Activated CD4-positive, CD25-positive, alpha-beta regulatory T cell (primary cell): ENCODE measurements at places on chromosomes 5 and 9.

DNA sequence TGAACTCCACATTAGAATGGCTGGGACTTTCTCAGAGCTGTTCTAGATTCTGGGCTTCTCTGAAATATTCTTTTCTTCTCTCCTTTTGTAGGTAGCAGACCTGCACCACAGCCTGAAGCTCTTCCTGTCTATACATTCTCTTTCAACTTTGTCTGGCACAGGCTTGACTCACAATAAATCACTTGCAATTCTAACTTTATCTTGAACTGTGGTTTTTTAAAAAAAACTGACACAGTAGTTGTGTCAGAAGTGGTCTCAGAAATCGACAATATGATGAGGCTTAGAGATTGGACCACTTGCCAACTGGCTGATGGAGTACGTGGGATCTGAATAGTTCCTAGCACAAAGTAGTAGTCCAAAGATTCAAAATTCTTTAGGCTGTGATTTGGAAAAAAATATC is 24.1 kb upstream of the CDH9 start:
- no peak for DNase-seq

GRCh38 chr5:147055089-147055826 is 176.7 kb upstream of the PPP2R2B start:
- no peak for DNase-seq

- DNase-seq: no peak
Observed at GRCh38 chr5:164435576-164435975, 930.2 kb downstream of the MAT2B start.

DNA sequence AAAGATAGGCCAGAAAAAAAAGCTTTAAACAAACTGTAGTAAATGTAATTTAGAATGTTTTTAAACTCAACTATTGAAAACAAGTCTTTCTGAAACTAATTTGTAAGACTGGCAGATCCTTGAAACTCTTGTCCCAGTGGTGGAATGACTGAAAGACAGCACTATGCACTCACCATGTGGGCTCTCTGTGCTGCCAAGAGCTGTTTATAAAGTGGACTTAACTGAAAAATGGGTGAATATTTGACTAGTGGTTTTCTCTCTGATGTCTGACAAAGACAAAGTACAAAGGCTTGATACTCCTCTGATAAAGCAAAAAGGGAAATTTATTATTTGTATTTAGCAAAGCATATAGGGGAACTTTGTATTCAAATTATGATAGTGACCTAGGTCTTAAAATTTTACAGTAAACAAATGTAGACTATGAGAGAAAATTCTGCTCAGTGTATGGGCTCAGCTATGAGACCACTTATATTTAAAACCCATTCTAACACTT is 635.4 kb downstream of the NR2F1-AS1 start:
- no peak for DNase-seq

GRCh38 chr9:28758341-28758740 is 1185.1 kb upstream of the C9orf72 start:
- DNase-seq: no peak

DNA sequence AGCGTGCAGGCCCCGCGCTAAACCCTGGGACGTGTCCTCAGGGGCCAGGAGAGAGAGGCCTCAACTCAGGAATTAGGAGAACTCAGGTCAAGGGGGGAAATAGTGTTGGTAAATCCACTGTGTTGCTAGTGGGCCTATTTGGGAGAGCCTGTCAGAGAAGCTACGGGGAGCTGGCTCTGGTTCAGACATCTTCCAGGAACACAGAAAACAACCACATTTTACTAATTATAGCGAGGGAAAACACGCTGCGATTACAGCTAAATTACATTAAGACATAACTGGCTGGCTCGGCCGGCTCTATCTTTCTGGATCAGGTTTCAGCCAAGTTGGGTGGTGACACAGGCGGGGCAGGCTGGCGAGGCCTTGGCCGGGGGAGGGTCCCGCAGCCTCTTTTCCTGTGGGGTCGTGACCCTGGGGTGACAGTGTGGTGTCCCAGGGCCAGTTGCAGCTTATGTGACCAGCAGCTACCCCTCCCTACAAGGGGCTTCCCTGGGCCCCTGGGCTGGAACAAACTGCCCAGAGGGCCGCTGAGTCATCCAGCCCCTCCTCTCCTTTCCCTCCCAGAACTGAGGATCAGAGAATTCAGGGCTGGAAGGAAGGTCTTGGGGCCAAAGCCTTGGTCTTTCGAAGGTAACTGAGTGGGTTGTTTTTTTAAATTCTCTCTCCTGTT is 75.1 kb downstream of the FGF18 start:
- no peak for DNase-seq

GRCh38 chr5:74603376-74603775 is 37.2 kb downstream of the ENC1 start:
- no peak for DNase-seq

DNA sequence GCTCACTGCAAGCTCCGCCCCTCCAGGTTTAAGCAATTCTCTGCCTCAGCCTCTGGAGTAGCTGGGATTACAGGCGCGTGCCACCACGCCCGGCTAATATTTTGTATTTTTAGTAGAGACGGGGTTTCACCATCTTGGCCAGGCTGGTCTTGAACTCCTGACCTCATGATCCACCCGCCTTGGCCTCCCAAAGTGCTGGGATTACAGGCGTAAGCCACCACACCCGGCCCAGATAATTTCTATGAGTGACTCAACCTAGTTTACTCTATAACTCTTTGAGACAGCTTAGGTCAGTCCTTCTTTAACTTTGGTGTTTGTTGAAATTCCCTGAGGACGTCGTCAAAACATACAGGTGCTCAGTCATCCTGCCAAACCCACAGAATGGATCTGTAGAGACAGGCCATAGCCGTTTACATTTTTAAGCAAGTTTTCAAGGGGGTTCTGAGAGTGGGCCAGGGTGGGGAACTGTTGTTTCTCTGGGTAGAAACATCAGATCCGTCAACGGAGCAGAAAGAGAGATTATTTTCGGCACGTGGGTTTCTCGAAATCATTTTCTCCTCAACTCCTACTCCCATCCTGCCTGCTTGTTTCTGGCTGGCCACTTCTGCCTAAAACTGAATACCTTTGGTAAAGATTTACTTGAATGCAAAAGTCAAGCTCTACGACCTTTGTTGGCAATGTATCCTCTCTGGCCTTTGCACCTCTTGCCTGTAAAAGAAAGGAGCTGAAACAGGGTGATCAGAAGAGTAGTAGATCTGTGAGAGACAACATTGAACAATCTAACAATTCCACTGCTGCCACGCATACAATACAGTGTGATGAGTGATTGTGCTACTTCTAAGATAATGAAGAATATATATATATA is 6.0 kb upstream of the BOD1 start:
- no peak for DNase-seq

DNA sequence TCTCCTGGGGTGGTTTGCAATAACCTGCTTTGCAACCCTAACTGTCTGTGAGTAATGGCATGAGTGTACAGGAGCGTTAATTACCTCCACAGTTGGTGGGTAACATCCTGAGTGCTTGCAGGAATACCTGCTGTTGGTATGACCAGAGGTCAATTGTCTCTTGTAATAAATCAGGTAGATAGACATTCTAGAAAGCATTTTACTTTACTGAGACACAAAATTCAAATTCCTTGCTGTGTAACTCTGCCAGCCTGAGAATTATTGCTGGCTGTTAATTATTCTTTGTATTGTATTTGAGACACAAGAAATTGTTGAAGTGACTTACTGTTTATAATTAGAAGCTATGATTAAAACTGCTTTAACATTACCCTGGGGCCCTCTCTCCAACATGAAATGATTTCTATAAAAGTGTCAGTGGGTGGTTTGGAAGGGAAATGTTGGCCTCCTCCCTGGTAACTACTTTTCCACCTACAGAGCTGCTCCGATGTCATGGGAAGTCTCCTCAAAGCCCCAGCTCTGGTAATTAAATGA is 150.8 kb upstream of the ADCY2 start:
- no peak for DNase-seq

- DNase-seq: no peak
Observed at GRCh38 chr5:170485616-170485911, 18.3 kb upstream of the KCNIP1 start.

DNA sequence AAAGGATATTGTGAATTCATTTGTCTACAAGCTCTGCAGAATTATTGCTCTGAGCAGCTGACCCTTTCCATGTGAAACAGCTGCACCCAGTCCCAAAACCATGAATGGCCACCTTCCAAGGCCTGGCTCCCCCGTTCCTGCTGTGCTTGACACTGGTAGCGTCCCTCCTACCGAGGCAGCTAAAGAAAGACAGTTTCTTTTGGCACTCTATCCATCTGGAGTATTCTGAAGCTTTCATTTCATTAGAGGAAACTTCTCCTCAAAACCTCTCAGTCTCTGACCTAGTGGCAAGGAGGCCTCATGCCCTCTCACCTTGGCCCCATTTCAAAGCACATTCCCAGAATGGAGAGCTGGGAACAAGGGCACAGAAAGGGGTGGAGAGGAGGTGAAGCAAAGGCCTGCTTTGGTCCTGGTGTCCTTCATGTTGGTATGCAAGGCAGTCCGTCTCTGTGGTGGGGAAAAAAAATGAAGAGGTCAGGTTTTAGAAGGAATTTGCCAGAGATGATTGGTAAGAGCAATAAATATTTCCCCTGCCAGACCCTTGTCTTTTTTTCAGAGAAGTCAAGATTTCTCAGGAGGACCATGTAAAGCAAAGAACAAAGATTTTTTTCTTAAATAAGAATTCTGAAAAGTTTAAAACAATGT is 232.0 kb downstream of the RFK start:
- DNase-seq: no peak

- no peak for DNase-seq
Observed at GRCh38 chr9:121447321-121447834, 52.3 kb downstream of the GGTA1 start.

DNA sequence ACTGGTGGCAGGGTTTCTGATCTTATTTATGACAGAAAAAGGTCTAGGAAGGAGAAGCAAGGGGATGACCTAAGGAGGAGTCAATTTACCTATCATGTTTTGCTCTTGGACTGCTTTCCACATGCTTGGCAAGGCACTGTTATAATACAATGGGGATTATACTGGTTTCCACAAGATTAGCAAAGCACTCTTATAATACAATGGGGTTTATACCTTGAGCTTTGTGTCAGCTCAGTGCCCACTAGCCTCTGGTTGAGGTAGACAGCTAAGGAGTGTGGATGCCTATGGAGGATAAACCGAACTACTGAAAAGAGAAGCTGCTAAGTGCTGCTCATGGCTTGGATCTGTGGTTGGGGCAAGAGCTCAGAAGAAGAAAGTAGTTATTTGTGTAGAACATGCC is 68.7 kb downstream of the MRPS27 start:
- no peak for DNase-seq

- DNase-seq: no peak
Observed at GRCh38 chr5:8123559-8123958, 254.6 kb downstream of the MTRR start.

DNA sequence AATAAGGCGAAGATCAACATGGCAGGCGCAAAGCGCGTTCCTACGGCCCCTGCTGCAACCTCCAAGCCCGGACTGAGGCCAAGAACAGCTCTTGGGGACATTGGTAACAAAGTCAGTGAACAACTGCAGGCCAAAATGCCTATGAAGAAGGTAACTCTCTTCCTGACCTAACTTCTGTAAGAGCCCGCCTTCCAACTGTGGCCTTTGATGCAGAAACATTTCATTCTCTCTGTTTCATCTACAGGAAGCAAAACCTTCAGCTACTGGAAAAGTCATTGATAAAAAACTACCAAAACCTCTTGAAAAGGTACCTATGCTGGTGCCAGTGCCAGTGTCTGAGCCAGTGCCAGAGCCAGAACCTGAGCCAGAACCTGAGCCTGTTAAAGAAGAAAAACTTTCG is 979 bp downstream of the CCNB1 start:
- DNase-seq: no peak

GRCh38 chr5:317086-317811 is 4.3 kb upstream of the AHRR start:
- DNase-seq: no peak

- DNase-seq: no peak
Observed at GRCh38 chr5:159855476-159856191, 60.6 kb upstream of the ADRA1B start.

DNA sequence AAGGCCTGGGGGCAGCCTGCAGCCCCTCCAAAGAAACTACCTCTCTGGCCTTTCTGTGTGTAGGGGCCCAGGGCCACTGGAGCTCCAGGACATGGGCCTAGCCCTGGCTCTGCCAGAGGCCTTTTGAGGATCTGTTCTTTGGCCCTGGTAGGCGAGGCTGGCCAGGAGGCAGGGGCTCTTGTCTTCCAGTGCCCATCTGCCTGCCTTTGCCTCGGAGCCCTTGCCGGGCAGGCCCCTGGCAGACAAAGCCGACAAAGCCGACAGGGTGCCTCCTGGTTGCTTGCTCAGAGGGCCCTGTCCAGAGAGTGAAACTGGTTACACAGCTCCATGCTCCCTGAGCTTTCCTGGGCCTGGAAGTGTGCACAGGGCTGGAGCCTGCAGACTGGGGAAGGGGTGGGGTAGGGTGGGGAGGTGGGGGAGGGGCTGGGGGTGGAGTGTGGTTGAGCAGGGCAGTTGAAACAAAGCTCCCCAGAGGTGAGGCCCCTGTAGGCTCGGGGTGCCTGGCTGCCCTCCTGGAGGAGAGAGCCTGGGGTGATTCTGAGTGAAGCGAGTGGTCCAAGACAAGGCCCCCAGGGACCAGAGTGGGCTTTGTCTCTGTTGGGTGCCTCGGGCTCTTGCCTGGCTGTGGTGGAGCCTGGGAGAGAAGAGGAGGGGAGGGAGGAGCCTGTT is 29.3 kb downstream of the PTPA start:
- no peak for DNase-seq

DNA sequence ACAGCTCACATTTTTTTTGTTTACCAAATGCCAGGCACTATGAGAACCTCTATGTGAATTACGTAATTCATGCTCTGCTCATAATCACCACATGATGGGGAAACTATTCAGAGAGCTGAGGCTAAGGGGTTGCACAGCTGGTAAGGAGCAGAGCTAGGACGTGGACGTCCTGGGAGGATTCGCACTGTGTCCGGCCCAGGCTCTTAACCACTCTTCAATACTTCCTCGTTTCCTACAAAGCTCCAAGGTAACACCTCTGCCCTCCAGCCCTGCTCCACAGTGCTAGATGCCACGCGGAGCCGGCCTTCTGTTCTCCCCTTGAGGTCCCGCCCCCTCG is 8.7 kb downstream of the PHF19 start:
- DNase-seq: no peak

- DNase-seq: no peak
Observed at GRCh38 chr9:131834721-131835120, 94.8 kb upstream of the RAPGEF1 start.

DNA sequence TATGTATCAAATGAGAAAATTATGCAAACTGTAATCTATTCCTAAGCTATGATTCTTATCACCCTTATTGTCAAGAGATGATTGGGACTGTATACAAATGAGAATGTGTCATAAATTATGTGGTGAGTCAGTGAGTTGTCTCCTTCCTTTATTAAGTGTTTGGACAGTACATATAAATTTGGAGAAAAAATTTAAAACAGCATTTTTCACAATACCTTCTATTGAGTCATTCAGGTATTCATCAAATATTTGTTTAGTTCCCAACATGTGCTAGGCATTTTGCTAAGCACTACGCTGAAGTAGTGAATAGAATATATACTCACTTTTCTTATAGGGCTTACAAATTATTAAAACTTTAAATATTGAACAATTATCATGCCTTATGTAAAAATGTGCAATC is 36.3 kb upstream of the PTPRD start:
- no peak for DNase-seq

DNA sequence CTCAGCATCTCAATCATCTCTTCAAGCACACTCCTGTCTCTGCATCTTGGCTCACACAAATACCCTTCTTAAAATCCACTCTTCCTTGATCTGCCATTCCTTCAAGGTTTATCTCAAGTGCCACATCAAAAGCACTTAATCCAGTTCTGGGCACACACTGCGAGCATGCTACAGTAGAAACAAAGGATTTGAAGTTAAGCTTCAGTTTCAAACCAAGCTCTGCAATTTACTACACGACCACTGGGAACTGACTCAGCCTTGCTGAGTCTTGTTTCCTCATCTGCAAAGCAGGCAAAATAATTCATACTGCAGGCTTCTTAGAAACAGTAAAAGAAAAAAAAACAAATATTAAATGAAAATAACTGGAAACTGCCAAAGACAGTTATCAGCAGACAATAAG is 50.5 kb upstream of the CTNNAL1 start:
- no peak for DNase-seq
